RKO (cell line): ENCODE measurements at places on chromosomes 3 and 15.

GRCh38 chr3:194570235-194570634 lies 63.0 kb downstream of the TMEM44 start:
- no peak for DNase-seq

- DNase-seq, result no peak
Measured at GRCh38 chr3:69058180-69058946, 6.2 kb upstream of the TMF1 start.

- DNase-seq, result peak; percentile 50
Measured at GRCh38 chr3:14461748-14462324, 59.4 kb downstream of the SLC6A6 start.

DNA sequence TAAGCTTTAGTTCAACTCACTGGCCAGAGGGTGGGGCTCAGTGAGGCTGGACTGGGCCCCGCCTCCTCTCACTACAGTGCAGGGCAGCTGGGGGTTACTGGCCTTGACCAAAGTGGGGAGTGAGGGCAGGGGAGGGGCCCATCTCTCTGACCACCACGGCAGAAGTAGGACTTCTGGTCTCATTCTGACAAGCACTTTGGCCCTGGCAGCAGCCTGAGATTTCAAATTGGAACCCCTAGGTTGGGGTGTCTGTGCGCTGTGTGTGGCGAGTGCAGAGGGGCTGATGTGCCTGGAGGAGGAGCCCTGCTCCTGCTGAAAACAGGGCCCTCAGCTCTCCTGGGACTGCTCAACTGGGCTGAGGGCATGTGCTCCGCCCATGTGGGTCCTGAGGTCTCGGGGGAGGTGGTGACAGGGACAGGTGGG lies 60.3 kb upstream of the RPL32 start:
- DNase-seq, result no peak

GRCh38 chr15:99130765-99131440 lies 26.0 kb downstream of the SYNM start:
- DNase-seq, result no peak

DNA sequence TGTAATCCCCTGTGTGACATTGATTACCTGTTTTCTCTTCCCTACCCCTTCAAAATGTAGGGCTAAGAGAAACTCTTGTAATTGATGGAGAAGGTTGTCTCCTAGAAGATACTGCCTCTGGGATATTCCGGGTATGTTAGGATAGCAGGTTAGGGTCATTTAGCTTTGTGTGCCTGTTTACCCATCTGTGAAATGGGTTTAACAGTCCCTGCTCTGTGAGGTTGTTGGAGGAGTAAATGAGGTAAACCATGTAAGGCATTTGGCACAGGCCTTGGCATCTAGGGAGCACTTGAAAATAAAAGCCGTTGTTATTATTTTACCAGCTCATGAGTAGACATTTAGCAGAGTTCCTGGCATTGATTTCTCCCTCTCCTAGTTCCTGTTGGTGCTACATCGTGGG lies 16.4 kb downstream of the PTPRG start:
- DNase-seq, result no peak

DNA sequence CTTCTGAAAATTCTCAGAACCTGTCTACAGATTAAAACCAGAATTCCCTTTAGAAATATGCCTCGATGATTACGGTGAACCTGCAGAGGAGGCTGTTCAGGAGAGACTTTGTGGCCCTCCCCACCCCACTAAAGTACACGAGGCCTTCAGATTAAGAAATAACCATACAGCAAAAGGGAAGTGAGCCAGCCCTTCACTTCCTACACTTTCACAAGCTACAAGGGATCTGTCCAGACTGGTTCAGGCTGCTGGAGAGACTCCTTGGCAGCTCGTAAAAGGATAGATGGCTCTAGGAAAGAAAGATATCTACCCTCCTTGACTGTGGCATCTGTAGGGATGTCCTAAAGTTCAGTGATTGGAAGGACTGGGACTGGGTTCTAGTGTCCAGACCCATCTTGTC lies 102.6 kb downstream of the ALDH1A2 start:
- no peak for DNase-seq

- DNase-seq, result no peak
Measured at GRCh38 chr3:188786424-188786823, 385.3 kb upstream of the TPRG1 start.

DNA sequence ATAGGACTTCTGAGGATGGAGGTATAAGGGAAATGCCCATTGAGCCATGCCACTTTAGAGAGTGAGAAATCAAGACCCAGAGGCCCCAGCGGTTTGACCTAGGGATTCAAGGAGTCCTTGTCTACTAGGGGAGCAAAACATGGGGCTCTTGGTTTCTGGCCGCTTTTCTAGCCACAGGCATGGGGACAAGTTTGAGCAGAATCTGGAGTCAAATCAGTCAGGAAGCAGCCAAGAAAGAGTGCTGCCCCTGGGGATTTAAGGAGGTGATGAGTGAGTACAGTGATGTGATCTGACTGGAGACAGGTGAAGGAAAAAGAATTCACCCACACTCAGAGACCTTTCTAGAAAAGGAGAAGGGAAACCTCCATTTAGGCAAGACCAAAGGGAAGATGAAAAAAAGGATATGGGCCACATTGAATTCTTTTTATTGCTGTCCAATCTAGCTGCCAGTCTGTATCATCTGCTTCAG lies 244.0 kb upstream of the TBC1D5 start:
- no peak for DNase-seq
